ENCODE measurements at places on chromosomes 3 and 15. TPM values are rescaled to one million over a fixed set of nuclear protein-coding genes. Genes with fewer than 3 reads are reported as not detected.

DNA sequence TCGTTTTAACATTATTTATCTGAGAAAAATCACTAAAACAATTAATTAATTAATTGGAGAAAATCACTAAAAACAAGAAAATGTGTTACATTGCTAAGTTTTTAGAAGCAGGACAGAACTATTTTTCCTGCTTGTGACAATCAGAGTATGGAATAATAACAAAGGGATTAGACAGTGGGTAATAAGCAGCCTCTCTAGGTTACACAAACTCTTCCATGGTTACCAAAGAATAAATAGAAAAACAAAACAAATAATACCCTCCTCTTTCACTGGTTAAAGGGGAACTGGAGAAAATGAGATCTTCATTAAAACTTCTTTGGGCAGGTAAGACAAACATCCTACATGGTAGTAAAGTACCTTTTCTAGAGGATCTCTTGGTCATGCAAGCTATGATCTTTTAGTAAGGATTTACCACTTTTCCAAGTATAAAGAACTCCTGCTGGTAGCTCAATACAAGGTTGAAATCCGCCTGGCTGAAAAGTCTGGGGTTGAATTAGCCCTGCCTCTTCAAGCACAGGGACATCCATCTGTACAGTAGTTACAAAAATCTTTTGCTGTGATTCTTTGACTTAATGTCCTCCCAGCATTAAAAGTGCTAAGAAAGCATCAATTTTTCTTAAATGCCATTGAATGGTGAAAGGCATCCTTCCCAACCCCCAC lies 2.5 kb upstream of the PLCH1 start:
- H3K4me3 ChIP-seq, result peak overlapping the region; percentile 56
- no peak for DNase-seq
- no peak overlapping the region for H3K27ac ChIP-seq
- H3K4me1 ChIP-seq, result peaks cover 16% of the 10 kb centered on the region
- no peaks in the 10 kb centered on the region for H3K27me3 ChIP-seq

GRCh38 chr3:165874663-165875489 lies 37.7 kb upstream of the BCHE start:
- DNase-seq, result no peak
- H3K4me1 ChIP-seq, result no peaks in the 10 kb centered on the region
- no peak overlapping the region for H3K27ac ChIP-seq
- H3K36me3 ChIP-seq, result no peaks in the 10 kb centered on the region
- H3K27me3 ChIP-seq, result no peaks in the 10 kb centered on the region

CLEC3B gene
- total RNA-seq, result not detected

TICRR gene
- 37.3 TPM for total RNA-seq

CACNA2D2 gene
- total RNA-seq, result 14.1 TPM

All from H1 (cell line).